ENCODE measurements at places on chromosomes 7 and 10.

DNA sequence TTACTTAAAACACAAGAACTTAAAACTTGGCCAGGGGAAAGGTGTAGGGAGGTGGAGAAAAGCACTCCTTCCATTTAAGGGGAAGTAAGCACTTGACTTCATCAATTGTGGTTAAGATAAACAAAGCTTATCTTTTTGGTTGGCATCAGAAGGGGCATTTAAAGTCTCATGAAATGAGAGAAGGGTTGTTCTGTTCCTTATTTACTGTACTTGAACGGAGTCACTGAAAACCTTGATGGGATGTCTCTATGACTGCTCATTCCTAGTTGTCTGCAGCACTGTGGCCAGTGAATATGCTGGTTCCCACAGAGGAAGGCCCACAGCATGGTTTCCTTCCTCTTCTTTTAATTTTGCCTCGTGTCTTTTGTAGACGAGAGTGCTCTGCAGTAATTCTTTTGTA, 229.3 kb downstream of the AUTS2 start:
- DNase-seq: no peak

DNA sequence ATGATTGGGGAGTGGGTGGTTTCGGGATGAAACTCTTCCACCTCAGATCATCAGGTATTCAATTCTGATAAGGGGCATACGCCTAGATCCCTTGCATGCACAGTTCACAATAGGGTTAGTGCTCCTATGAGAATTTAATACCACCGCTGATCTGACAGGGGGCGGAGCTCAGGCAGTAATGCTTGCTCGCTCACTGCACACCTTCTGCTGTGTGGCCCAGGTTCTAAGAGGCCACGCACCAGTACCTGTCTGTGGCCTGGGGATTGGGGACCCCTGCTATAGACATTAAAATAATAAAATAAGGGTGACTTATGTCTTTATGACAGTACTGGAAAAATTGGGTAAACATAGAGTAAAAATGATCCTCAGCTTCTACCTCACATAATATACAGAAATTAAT, 66.1 kb downstream of the SAMD9 start:
- DNase-seq: no peak

DNA sequence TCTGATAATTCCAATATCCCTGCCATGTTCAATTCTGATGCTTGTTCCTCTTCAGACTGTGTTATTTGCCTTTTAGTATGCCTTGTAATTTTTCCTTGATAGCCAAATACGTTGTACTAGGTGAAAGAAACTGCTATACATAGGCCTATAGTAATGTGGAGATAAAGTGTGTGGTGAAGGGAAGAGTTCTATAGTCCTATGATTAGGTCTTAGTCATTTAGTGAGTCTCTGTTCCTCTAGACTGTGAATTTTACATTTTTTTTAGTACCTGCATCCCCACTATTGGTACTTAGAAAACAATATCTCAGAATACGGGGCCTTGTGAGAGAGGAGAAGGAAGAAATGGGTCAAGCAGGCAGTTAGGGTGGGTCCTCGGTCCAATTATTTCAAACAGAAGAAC, 59.6 kb upstream of the SEMA3E start:
- no peak for DNase-seq

DNA sequence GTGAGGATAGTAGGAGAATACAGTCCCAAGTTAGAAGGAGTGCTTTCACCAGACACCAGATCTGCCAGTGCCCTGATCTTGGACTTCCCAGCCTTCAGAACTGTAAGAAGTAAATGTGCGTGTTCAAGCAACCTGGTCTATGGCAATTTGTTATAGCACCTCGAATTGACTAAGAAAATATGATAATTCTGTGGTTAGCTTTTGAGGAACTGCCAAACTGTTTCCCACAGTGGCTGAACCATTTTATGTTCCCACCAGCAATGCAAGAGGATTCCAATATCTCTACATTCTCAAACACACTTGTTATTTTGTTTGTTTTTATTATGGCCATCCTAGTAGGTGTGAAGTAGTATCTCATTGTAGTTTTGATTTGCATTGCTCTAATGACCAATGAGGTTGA, 47.0 kb downstream of the RBM20 start:
- no peak for DNase-seq

DNA sequence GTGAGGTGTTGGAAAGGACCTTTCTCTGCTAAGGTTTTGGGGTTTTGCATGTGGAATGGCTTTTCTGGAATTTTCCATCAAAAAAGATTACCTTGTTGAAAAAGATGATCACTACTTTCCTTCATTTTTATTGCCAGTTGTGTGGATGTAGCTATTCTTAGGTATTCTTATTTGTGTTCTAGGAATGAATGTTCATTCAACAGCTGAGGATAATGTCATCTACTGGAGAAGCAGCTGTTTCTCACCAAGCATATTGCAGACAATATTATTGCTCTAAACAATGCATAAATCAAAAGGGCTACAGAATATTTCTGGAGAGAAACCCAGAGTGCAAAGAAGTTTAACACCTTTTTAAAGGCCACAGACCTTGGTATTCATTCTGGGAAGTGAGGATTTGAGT, 145.6 kb upstream of the CALCR start:
- no peak for DNase-seq

DNA sequence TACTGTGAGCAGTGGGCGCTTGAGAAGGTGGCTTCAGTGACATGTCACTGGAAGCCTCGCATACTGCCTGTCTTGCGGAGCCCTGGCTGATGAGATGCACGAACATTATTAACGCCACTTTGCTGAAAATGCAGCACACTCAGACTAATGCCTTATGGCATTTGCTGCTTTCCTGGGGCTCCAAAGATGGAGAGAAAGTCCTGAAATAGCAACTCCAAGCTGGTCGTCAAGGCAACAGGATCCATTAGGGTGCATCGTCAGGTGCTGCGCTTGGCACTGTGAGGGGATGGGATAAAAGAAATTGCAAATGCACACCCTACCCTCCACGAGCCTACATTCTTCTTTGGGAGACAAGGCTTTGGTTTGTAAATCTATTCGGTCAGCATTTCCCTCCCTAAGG, 592.5 kb downstream of the TYW1 start:
- no peak for DNase-seq

DNA sequence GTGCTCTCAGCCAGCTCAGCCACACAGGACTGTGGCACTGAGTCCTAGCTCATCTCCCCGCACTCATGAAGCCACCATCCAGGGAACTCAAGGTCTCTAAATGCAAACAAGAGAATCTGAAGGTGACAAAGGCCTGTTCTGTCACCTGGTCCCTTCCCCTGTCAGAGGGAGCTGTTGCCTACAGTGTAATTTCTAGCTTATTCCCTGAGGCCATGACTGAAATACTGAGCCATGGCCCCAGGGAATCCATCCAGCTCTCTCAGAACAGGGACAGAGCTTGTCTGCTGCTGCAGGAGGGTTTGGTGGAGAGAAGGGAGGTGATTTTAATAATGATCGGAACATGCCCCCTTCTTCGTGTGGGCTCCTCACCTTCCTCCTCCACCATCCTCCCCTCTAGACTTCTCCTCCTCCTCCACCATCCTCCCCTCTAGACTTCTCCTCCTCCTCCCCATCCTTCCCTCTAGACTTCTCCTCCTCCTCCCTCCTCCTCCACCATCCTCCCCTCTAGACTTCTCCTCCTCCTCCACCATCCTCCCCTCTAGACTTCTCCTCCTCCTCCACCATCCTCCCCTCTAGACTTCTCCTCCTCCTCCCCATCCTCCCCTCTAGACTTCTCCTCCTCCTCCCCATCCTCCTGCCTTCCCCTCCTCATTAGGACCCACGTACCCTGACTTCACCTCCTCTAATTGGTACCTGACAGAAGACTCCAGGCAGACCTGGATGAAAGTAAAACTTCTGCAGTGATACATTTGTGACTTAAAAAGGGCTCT, 338.0 kb upstream of the MKI67 start:
- DNase-seq: peak; percentile 11

DNA sequence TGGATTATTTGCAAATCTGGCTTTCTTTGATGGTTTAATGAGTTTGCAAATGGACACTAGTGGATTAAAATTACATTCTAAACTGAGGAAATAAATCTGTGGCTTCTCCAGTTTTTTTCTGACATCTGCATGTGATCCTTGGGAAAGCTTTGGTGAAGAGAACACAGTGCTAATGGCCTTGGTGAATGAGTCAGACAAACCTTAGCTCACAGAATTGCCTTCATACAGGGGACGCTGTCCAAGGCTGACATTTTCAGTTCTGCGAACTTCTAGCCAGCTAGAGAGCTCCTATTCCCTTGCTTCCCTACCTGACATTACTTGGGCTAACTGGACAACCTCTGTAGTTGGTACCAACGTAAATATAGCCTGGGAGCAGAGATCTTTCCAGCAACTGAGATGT, 21.2 kb downstream of the BMPER start:
- DNase-seq: no peak

DNA sequence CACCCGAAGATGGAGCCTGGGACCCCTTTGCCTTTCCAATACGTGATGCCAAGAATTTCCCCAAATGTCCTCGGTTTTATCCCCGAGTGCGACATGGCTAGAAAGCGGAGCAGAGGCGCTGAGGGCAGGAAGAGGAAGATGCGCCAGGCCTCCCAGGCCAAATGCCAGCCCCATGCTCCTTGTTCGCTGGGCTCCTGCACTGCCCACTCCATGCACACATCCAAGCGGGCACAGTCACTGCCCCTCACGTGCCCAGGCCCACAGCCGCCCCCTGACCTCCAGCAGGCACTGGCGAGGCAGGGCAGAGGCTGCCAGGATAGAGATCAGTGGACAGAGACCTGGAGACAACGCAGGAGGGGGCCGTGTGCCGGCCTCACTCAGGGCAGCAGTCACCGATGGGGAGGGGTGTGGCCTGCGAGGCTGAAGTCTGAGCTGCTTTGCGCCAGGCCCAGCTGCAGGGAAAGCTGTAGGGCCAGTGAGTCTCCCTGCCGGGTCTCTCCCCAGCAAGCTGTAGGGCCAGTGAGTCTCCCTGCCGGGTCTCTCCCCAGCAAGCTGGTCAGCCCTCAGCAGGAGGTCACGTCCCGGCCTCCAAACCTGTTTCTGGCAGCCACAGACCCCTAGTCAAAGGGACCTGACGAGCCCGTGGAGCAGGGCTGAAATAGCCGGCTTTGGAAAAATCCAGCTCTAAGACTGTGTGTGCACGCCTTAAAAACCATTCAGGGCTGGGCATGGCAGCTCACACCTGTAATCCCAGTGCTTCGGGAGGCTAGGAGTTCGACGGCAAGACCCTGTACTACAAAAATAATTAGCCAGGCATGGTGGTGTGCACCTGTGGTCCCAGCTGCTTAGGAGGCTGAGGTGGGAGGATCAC, 100.6 kb upstream of the DIP2C start:
- no peak for DNase-seq

- DNase-seq: no peak
Observed at GRCh38 chr7:26955516-26955915, 91.1 kb upstream of the SKAP2 start.

GRCh38 chr10:80582286-80582960, 44.7 kb downstream of the SH2D4B start:
- DNase-seq: no peak

GRCh38 chr10:129883029-129883428, 81.0 kb downstream of the EBF3 start:
- no peak for DNase-seq

- no peak for DNase-seq
Observed at GRCh38 chr10:78805176-78805575, 263.6 kb upstream of the ZMIZ1 start.
